ENCODE measurements at places on chromosomes 6 and 20.

DNA sequence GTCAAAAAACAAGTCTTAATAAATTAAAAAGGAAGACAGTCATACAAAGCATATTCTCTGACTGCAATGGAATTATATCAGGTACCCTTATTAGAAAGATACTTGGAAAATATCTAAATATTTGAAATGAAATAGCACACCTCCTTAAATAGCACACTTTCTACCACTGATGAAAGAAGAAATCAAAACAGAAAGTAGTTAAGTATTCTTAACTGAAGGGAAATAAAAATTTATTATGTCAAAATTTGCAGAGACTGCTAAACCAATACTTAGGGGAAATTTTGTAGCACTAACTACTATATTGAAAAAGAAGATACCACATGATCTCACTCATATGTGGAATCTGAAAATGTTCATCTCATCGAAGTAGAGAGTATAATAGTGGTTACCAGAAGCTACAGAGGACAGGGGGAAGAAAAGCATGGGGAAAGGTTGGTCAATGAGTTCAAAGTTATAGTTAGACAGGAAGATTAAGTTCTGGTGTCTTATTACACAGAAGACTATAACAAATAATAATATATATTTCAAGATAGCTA is 112.2 kb downstream of the ASCC3 start:
- DNase-seq, result no peak

DNA sequence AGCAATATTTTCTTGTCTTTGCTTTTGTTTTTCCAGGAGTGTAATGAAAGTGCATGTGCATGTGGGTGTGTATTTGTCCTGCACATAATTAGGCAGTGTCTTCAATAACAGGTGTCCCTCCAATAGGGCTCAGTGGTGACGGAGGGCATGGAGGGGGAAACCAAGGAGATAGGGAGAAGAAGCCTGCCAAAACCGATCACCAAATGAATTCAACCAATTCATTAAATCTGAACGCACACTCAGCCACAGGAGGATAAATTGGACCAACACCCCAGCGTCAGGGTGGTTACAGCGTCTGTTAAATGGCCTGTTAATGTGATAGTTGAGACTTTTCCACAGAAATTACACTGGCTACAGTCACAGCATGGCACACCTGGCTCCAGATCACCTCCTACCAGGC is 527.6 kb downstream of the CD83 start:
- DNase-seq, result no peak

GRCh38 chr6:84791233-84791632 is 26.8 kb upstream of the TBX18 start:
- DNase-seq, result no peak

DNA sequence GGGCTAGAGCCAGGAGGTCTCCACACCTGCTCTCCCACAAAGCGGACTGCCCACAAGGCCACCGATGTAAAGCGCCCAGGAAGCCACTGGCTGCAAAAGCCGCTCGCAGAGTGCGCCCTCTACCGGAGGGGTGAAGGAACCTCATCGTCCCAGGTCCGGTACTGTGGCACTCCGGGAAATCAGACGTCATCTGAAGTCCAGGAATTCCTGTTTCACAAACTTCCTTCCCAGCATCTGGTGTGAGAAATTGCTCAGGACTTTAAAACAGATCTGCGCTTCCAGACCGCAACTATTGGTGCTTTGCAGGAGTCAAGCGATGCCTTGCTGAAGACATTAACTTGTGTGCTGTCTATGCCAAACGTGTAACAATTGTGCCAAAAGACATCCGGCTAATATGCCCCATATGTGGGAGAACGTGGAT is 115.1 kb upstream of the ARID1B start:
- DNase-seq, result no peak

DNA sequence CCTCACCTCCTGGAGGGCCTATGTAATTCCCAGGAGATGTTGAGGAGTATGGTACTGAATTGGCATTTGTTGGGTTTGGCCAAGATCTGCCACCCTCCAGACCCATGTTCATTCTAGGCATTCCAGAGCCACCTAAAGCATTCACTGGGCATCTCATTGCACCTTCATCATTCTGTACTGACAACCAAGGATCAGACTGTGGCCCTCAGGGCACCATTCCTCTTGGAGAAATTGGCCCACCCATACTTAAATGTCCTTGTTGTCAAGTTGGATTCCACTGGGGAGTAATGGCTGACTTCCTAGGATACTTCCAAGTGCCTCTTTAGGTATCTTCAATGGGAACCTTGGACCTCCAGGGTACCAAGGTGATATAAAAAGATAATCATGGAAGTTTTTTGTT is 16.8 kb upstream of the IBTK start:
- DNase-seq, result no peak

- peak; percentile 64 for DNase-seq
Observed at GRCh38 chr6:90369024-90369519, 72.4 kb upstream of the BACH2 start.

- DNase-seq, result peak; percentile 50
Observed at GRCh38 chr6:106444777-106445507, 84.4 kb downstream of the CRYBG1 start.

GRCh38 chr20:53186635-53187034 is 214.5 kb downstream of the TSHZ2 start:
- DNase-seq, result no peak

- DNase-seq, result no peak
Observed at GRCh38 chr20:47952023-47952564, 166.8 kb upstream of the SULF2 start.

DNA sequence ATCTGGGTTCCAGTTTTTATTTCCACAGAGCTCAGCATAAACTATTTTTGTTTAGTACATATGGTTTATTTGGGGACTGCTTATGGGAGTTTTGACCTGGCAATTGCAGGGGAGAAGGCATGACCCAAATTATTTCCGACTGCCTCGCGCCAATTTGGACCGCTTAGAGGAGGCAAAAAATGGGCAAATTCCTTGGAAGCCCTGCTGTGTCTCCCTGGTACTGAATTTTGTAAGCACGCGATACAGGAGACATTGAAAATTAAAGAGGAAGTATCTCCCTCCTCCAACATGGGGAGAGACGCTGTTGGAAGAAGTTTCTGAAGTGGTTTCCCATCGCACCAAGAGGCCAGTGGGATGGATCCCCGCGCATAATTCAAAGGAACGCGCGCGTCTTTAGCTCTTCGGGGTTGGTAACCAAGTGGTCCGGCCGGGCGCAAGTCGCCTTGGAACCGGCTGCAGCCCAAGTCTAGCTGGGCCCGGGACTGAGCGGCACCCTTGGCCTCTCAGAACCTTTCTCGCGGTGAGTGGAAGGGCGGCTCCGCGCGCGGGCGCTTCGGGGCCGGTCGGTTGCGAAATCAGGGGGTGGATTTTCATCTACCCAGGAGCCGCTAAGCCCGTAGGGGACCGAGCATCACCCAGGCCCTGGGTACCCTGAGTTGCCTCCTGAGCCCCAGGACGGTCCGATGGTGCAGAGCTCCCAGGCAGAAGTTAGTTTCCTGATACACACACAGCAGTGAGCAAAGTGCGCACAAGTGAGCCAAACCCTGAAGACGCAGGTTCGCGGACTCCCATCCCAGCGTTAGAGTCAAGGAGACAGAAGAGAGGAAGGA is 6.2 kb downstream of the NKX2-2 start:
- DNase-seq, result no peak

GRCh38 chr6:69696273-69696672 is 100.5 kb downstream of the LMBRD1 start:
- DNase-seq, result no peak

DNA sequence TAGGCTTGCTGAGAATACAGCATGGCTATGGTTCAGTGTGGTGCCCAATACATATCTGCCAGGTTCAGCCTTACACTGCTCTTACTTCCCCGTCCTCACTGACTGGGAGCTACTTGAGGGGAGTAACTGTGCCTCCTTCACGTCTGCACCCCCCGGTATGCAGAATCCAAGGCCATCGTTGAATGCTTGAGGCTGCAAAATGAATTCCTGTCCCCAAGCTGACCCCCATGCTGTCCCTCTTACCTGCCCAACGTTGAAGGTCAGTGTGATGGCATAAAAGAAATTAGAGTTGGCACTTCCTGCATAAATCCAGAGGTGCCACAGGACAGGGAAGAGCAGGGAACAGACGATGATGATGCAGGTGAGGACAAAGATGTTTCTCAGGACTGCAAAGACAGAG is 16.3 kb downstream of the MAP1LC3A start:
- DNase-seq, result no peak

GRCh38 chr6:7108196-7108963 is 619 bp downstream of the RREB1 start:
- DNase-seq, result peak; percentile 75

- DNase-seq, result no peak
Observed at GRCh38 chr6:51827580-51827979, 259.8 kb downstream of the PKHD1 start.

- no peak for DNase-seq
Observed at GRCh38 chr20:14538433-14538832, 201.0 kb upstream of the FLRT3 start.

- DNase-seq, result peak; percentile 54
Observed at GRCh38 chr20:57326667-57327455, 2.7 kb upstream of the SPO11 start.

- DNase-seq, result no peak
Observed at GRCh38 chr6:111586554-111586953, 19.1 kb downstream of the TRAF3IP2 start.

DNA sequence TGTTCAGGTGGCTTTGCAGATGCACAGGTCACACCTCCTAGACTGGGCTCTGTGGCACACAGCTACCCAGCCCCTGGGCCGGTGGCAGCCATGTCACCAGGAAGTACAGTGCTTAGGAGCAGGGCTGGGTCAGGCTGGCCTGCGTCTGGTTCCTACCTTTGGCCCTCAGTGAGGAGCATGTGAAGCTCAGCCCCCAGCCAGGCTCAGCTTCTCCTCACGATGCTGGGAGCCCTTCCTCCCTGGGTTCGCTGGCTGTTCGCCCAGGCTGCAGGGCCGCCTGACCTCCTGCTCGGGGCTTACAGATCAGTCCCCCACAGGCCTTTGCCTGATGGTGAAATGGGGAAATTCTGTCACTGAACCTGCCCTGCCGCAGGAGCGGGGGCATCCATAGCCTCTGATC is 23.1 kb downstream of the SPATA2 start:
- DNase-seq, result no peak

GRCh38 chr20:54167909-54168872 is 5.6 kb downstream of the CYP24A1 start:
- DNase-seq, result no peak

DNA sequence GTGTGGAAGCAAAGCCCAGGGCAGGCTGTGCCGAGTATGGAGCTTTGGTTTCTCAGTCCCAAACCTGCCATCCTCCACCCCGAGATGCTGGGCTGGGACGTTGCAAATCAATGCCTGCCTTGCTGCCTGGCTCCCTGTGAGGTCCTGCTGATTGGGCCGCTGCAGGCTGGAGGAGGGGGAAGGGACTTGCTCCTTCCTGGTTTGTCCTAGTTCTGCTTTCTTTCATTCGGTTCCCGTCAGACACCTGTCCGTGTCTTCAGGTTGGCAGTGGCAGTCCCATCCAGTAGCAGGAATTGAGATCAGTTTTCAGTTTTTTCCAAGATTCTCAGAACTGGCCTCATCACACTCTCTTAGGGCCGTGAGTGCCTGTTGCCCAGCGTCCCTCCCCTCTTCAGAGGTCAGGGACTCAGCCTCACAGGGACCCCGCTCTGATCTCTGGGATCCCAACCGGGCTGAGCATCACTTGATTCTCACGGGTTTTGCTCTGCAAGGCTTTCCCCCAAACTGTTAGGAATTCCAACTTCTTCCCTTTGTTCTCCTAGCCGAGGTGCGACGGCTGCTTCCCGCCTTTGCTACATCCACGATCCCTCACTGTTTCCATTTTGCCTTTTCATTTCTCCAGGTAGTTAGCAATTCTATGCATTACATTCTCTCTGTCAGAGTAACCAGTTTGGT is 24.2 kb upstream of the TAGAP start:
- DNase-seq, result no peak

DNA sequence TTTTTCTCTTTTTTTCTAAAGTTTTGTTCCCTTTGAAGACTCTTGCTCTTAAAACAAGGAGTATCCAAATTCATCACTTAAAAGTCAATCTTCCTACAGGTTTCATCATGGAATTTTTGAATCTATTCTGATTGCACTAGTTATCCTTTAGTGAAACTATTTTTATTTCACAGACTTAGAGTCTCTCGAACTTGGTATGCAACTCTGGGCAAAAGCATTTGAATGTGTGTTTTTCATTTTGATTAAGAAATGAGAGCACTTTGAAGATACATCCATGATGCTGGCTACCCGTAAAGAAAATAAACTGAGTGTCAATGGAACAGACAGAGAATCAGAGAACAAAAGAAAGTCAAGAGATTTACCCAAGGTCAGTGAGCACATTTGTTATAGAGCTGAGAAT is 586.5 kb downstream of the EPM2A start:
- no peak for DNase-seq

GRCh38 chr20:52922436-52922835 is 49.7 kb upstream of the TSHZ2 start:
- no peak for DNase-seq

DNA sequence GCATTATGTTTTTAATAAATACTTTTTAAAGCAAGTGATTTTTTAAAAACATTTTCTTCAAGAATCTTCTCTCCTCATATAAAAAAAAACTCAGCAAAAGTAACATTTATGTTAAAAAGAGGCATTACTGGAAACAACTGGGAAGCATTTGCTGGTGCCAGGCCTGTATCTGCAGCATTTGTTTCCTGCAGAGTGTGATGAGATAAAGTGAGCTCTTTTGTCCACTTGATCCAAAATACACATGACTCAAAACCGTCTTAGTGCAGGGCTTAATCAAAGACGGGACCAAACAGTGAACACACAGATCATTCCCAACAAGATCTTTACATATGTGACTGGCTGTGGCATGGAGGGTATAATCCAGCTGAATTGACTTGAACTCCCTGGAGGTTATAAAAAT is 28.3 kb upstream of the RIPPLY2 start:
- no peak for DNase-seq

- no peak for DNase-seq
Observed at GRCh38 chr6:133291671-133292070, 50.5 kb downstream of the EYA4 start.

DNA sequence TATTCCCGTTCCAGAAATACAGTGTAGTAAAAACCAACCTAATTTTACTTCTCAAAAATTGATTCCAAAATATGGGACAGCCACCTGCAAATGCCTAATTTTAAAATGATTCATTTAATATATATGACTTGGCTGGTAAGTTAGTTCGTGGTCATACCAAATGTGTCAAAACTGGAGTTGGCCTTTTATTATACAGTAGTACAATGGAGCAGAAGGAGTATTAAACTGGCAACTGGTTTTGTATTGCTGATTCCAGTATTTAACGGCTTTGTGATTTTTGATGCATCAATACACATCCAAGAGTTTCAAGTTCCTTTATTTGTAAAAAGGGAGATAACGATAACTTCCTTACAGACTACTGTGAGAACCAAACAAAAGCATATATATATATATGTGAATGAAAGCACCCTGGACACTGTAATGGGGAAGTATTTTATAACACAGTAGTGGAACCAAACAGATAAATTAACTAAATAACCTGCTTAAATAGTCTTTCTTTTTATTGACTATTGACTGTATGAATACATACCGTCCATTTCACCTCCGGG is 24.8 kb downstream of the SAMHD1 start:
- no peak for DNase-seq

Data from large intestine (tissue), 12 donors.